ENCODE measurements at places on chromosomes 3 and 15.

DNA sequence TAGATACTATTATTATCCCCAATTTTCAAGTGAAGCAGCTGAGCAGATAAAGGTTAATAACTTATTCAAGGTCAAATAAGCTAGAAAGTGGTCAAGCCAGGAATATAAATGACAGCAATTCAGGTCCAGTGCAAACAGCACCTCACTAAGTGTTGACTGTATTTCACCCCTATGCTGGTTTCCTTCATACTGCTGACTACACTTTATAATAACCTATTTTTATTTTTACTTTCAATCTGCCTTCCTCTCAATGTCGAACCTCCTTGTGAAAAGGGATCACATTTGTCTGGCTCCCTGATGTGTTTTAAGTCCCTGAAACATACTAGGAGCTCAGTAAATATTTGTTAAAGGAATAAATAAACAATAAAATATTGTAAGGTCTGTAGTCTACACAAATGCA is 146.1 kb downstream of the NAALADL2 start:
- DNase-seq, result no peak

- no peak for DNase-seq
Measured at GRCh38 chr3:151035072-151035471, 50.4 kb upstream of the MED12L start.

GRCh38 chr15:58447271-58448010 is 15.7 kb downstream of the LIPC start:
- DNase-seq, result no peak

GRCh38 chr3:174891524-174892203 is 32.5 kb downstream of the NAALADL2 start:
- DNase-seq, result no peak

DNA sequence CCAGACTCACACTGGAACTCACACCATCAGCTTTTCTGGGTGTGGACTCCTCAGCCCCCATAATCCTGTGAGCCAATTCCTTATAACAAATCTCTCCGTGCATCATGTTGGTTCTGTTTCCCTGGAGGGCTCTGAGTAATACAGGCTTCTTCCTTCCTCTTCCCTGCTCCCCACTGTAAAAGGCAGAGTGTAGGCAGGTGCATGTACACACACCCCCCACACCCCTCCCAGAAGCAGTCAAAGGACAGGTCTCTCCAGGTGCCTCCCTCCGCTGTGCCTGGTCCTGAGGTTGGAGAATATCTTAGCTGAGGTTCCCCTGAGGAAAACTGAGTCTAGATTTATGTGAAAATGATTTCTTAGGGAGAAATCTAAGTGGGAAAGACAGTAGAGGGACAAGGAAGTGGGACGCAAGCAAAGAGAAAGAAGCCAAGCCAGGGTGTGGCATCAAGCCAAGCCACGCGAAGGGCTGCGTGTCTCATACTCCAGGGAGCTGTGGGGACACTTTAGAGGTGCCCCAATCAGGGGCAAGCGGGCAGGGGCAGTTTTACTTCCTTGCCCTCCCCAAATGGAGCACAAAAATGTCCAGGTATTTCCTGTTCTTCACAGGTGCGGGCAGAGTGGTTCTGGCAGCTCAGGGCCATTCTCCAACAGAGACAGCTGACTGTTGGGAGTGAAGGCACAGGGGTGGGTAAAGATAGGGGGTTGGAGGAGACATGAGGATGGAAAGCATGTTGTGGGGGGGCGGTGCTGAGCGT is 86.6 kb downstream of the HMG20A start:
- DNase-seq, result no peak

- no peak for DNase-seq
Measured at GRCh38 chr3:37492468-37492867, 318.1 kb upstream of the LRRFIP2 start.

- DNase-seq, result peak; percentile 66
Measured at GRCh38 chr15:55846116-55846707, 103.3 kb upstream of the PRTG start.

- DNase-seq, result no peak
Measured at GRCh38 chr3:102060814-102061213, 211.5 kb downstream of the NFKBIZ start.

DNA sequence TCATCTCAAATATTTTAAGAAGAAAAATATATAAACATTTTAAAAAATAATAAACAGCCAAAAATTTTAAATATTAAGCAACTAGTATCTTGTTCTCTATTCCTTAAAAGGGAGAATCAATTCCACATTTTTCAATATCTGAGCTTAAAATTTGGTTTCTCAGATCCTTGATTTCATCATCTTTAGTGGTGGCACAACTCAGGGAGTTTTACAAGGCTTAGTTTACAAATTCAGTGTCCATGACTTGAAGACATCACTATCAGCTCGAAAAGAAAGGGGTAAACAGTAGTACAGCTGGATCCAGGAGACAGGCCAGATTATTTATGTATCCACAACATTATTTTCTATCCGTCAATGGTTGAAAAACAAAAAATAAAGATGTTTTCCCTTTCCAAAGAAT is 11.6 kb downstream of the IGF2BP2 start:
- DNase-seq, result no peak

DNA sequence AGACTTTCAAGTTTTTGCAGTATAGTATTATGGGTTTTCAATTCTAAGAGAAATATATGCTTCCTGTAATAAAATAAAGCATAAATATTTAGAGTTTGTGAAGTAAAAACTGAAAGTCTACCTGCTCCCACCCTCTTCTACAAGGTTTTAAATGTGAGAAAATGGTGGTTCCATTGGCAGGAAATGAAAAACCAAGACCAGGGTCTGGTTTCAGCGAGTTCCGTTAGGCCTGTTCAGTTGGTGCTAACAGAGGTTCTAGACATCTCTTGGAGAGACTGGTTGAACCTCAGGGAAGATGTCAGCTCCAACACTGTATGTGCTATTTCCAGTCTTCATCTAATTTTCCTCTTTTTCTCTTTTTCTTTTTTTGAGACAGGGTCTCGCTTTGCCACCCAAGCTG is 11.8 kb upstream of the MYO1E start:
- DNase-seq, result no peak

- no peak for DNase-seq
Measured at GRCh38 chr3:130354430-130354829, 9.0 kb downstream of the COL6A5 start.

GRCh38 chr3:126758882-126759281 is 54.8 kb downstream of the CHCHD6 start:
- no peak for DNase-seq

GRCh38 chr15:85693277-85693676 is 101.4 kb downstream of the KLHL25 start:
- no peak for DNase-seq

DNA sequence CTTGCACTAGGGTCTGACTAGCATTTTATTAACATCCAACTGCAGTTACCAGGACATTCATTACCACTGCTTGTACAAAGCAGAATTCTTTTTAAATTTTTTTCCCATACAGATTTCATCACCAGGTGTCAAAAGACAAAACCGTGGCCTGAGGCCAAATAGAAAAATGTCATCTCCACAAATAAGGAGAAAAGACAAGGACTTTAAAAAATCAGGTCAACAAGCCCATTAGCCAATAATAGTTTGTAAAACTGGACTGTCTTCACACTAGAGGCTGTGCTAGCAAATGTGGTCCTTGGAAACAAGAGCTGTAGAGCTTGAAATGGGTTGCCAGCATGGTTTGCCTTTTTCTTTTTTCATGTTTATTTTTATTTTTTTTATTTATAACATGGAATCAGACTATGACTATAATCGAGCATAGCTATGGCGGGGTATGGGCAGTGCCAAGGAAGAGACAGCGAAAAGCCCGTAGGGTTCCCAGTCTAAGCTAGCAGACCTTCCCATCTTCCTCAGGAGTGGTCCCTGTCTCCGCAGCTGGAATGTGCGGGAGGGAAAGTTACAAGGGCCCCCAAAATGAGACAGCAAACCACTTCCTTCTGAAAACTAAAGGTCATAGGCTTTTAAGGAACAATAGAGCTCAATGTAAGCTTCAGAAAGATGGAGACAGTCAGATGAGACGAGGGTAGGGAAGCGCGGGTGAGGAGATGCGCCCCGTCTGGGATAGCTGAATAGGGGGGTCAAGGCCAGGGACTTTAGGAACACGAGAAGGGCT is 1.5 kb downstream of the PTPN9 start:
- no peak for DNase-seq
